ENCODE measurements at places on chromosomes 7 and 10. TPM values are rescaled to one million over a fixed set of nuclear protein-coding genes. Genes with fewer than 3 reads are reported as not detected.
A peak's percentile ranks its signal among the peaks of the same experiment; 100 is the strongest.

GRCh38 chr7:8829100-8829499, 395.7 kb downstream of the NXPH1 start:
- DNase-seq, result no peak

DNA sequence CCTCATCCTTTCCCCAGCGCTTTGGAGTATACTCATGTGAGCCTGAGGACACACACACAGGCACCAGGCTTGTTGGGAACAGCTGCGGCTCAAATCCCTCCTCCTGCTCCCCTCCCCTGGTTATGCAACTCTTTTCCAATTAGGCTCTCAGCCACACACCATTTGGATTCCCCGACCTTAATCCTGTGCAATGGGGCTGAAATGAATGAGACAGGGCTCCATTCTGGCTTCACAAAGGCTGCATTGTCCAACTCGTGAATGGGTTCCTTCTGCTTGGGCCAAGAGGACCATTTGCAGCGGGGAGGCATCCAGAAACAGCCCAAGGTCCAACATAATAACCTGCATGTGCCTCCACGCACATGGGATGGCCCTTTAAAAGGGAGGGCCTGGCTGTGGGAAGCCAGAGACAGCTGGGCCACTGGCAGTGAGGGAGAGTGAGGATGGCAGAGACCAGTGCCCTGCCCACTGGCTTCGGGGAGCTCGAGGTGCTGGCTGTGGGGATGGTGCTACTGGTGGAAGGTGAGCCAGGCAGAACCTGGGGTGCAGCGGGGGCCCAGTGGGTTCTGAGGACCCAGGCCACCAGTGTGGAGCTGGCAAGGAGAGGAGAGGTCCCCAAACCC, at the start of gene RGR:
TSS of gene RGR (plus strand) at position 403 of the 620 bp plus-strand sequence. CDS start at position 441, 38 bp downstream.
- DNase-seq, result no peak

Gene FOXL3
- not detected for total RNA-seq

- DNase-seq, result no peak
Observed at GRCh38 chr10:6069081-6069931, 7.1 kb upstream of the IL2RA start.

Gene IMMP2L
- 10.8 TPM for total RNA-seq

GRCh38 chr7:16667355-16667754, 21.4 kb downstream of the BZW2 start:
- no peak for DNase-seq

Gene EVX1
- total RNA-seq, result not detected

Gene KCND2
- 0.17 TPM for total RNA-seq

Gene ZFYVE27
- 26.8 TPM for total RNA-seq

DNA sequence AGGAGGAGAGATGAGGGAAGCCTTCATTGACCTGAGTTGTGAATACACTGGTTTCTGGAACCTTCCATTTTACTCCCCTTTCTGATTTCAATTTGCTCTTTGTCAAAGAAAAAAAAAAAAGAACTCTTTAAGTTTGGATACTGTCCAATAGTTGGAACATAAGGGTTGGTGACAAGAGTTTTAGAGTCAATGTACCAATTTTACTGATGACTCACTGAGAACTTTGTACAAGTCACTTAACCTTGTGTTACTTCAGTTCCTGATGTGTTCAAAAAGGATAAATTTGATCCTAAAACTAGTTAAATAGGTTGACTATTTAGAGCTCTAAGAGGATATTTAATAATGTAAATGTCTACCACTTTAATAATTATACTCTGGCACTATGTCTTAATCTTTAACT, 4.1 kb upstream of the CDK14 start:
- no peak for DNase-seq

Gene FBXO24
- 0.45 TPM for total RNA-seq

Gene ODAD2
- total RNA-seq, result 1.5 TPM

- DNase-seq, result peak; percentile 48
Observed at GRCh38 chr7:129859183-129859582, 93.6 kb downstream of the UBE2H start.
